ENCODE measurements at places on chromosomes 2 and 18.

- no peak for DNase-seq
These were observed 59.0 kb downstream of the TACR1 start for GRCh38 chr2:75140288-75140687.

GRCh38 chr18:21489119-21489750 lies 111.3 kb downstream of the ESCO1 start:
- peak; percentile 25 for DNase-seq

DNA sequence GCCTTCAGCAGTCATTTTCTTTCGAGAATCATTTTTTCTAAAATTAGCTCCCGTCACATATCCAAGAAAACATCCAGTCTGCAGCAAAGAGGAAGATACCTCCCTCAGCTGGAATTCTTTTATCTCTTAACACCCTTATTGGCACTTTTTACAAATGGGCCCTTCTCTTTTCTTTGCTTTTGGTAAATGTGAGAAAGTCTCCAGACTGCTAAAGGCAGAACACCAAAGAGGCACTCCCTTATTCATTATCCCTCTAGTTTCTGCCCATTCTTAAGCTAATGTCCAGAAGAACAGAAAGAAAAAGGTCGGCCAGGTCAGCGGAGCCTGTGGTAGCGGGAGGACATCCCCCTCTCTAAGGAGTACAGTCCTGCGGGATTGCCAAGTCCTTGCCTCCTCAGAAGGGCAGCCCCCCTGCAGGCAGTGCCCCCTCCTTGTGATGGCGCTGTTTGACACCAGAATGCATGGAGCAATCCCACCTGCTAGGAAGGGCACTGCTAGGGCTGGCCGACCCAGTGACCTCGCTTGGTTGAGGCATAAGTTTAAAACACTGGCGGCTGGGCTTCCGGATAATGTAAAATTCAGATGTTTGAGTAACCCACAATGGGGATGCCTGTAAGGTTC lies 34.0 kb downstream of the ST6GAL2 start:
- no peak for DNase-seq

DNA sequence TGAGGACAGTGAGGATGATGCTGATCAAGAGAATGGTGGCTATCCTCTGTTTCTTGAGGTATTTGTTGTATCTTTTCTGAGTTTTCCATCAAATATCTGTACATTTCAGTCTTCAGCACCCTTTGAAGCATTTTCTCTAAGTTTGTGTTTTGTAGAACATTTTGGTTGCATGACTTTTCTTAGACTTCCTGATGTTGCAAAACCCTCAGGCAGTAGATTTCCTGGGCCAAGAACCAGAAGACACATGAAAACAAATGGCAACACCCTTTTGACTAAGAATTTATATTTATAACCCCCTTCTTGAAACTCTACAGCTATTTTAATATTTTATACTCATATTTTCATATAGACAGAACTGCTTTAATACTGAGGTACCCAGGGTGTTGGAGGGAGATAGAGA lies 16.2 kb downstream of the HNMT start:
- no peak for DNase-seq

GRCh38 chr2:100137866-100138570 lies 4.4 kb downstream of the AFF3 start:
- DNase-seq: no peak

DNA sequence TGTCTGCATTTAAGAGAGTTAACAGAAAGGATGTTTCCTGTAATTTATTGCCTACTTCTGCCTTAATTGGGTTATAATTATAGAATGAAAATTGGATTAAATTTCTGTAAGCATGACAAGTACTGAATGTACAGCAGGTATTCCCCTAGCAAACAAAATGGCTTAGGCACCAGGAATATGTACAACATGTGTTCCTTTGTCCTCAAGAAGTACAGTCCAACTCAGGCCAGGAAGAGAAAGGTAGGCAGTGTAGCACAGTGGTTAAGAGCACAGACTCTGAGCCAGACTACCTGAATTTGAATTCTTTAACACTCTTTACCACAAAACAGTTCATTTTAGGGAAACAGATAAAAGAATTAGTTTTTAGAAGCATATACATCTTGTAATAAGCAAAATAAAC lies 43.1 kb downstream of the COX7A2L start:
- DNase-seq: no peak

GRCh38 chr2:128291844-128292598 lies 26.6 kb downstream of the HS6ST1 start:
- no peak for DNase-seq

- DNase-seq: no peak
These were observed 91.6 kb downstream of the DHRS9 start for GRCh38 chr2:169160926-169161481.

GRCh38 chr2:168562971-168563370 lies 106.9 kb downstream of the CERS6 start:
- DNase-seq: no peak

- no peak for DNase-seq
These were observed 6.9 kb downstream of the ZNF516 start for GRCh38 chr18:76488190-76488589.

DNA sequence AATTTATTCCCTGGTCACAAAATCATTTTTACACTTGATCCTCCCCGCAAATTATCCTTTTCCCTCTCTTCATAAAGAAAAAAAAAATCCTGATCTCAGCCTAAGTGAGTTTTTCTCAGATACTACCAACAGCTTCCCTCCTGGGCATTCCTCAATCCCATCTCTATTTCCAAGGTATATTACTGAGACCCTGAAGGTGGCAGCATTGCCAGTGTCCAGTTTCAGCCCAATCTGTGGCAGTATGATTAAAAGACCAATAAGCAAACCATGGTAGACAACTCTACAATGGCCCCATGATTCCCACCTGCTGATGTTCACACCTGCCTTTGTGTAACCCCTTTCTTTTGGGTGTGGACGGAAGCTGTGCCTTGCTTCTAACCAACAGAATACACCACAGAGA lies 45.1 kb downstream of the CCDC93 start:
- DNase-seq: no peak

- no peak for DNase-seq
These were observed 420.7 kb upstream of the SALL3 start for GRCh38 chr18:78558948-78559347.

GRCh38 chr18:47150824-47151366 lies 595 bp upstream of the HDHD2 start:
- DNase-seq: no peak

GRCh38 chr2:120422465-120423160 lies 76.7 kb downstream of the INHBB start:
- no peak for DNase-seq

DNA sequence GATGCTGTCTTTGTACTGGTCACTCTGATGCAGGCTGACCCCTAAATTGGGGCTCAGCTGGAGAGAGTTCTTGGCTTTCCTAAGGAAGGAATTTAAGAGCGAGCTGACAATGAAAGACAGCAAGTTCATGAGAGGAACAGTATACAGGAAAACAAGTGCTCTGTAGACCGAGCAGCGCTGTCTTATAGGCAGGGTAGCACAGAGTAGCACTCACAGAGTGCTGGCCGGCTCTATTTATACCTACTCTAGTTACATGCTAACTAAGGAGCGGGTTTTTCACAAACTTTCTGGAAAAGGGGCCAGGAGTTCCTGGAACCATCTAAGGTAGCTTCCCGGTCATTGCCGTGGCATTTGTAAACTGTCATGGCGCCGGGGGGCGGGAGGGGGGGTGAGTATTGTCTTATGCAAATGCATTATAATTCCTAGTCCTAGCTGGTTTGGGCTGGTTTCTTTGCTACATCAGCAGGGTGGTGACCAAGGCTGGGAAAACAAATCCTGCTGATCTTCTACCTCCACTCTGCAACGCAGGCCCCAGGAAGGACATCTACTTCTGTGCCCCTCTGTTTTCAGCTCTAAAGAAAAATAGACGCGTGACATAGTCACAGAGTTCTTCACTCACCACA lies 31.6 kb upstream of the MAP3K20 start:
- DNase-seq: no peak

- no peak for DNase-seq
These were observed 92.3 kb downstream of the PRKCE start for GRCh38 chr2:45743531-45744396.
